ENCODE measurements at places on chromosomes 16 and 17.
A peak's percentile ranks its signal among the peaks of the same experiment; 100 is the strongest.

GRCh38 chr17:19909139-19909538 lies 41.4 kb upstream of the ULK2 start:
- no peak for DNase-seq

- DNase-seq = peak; percentile 49
Measured at GRCh38 chr16:70737377-70738082, 51.7 kb upstream of the MTSS2 start.

GRCh38 chr17:61279476-61280145 lies 120.0 kb upstream of the TBX2 start:
- no peak for DNase-seq

DNA sequence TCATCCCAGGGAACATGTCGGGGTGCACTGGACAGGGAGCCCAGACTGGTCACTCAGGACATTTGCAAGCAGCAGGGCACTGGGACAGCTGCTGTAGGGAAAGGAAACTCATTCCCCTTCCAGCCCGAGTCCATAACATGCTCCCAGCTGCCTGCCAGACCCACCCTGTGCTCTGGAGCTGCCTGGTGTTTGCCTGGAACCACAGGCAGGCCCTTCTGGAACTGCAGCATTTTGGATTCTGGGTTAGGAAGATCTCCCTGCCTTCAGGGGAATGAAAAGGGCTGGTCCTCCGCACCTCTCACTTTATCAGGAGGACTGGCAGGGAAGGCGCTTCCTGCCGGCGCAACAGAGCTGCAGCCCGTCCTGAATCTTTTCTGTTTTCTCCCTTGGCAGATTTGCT lies 41.2 kb downstream of the MEAK7 start:
- DNase-seq = no peak

DNA sequence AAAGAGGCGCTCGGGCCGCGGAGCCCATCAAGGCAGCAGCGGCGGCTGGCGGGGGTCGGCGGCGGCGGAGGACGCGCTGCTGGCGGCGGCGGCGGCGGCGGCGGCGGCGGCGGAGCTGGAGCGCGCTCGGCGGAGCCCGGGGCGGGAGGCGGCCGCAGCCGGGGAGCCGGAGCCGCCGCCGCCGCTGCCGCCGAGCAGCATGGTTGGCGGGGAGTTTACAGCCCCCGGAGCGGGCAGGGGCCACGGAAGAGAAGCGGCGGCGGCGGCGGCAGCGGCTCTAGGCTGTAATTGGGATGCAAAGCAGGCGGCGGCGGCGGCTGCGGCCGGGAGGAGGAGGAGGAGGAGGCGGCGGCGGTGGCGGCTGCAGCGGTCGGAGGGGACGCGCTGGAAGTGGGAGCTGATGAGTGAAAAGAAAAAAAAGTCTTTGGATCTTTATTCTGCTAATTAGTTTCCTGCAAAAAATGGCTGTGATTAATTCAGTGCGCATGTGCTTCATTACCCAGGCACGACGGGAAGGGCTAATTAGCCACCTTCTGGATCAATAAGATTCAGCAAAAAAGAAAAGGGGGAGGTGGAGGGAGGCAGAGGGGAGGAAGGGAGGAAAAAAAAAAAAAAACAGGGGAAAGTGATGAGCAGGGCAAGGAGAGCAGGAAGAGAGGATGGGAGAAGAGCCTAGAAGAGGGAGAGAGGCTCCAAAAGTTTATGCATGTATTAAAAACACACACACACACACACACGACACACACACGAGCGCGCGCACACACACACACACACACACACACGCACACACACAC lies 10.9 kb upstream of the ZFHX3 start:
- DNase-seq = no peak

DNA sequence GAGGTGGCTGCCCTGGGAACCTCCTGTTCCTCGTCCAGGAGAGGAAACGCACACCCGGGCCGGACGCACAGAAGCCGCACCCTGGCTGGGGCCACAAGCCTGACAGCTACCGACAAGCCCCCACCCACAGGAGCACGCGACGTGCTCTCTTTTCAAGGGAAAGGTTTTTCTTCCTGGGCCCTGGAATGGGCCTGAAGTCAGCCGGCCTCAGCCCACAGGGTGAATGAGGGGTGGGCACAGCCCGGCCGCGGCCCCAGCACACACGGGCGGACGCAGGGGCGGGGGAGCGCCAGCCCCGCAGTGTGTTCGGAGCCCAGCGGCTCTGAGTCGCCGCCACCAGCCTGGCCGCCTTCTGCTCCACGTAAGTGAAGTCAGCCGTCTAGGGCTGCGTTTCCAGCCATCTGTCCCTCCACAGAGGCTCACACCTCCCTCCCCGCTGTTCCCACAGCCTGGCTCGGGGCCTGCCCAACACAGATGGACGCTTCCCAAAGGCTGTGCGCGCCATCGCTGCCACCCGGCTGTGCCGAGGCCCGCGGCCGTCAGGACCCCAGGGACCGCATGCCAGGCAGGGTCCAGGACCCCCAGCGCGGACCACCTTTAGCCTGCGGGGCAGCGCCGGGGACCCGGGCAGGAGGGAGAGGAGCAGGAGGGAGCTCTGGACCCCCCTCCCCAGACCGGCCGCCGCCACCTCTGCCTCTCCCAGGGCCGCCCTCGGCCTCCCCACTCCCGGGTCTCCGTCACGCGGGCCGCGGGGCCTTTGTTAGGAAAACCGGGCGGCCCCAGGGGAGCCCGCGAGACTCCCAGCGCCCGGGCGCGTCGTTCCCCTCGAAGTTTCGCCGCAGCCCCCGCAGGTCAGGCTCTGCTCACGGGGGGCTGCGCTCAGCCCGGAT lies 36.8 kb downstream of the CBFA2T3 start:
- DNase-seq = no peak

GRCh38 chr17:77160091-77160874 lies 19.5 kb downstream of the SEC14L1 start:
- DNase-seq = no peak

- no peak for DNase-seq
Measured at GRCh38 chr17:33892717-33893591, 362.1 kb upstream of the CCL2 start.

GRCh38 chr16:8776129-8776584 lies 21.3 kb downstream of the TMEM186 start:
- DNase-seq = no peak

DNA sequence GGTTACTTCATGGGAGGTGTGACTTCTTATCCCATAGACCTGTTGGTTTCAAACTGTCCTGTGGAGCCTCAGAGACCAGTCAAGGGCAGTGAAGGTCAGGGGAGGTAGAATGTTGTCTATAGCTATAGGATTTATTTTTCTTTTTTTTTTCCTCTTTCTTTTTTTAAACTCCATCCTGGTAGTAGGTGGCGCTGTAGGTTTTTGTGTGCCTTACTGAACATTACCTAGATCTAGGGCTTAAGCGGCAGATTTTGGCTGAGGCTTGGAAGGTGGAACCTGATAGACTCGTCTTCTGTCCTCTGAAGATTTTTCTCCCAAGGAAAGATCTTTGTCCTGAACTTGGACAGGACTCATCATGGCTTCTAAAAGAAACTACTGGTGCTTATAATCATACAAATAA lies 8.2 kb upstream of the LASP1NB start:
- DNase-seq = no peak

- no peak for DNase-seq
Measured at GRCh38 chr17:17149520-17150447, 56.3 kb downstream of the PLD6 start.

GRCh38 chr16:6949240-6949639 lies 383.4 kb upstream of the RBFOX1 start:
- DNase-seq = no peak

- no peak for DNase-seq
Measured at GRCh38 chr16:82265809-82266208, 95.8 kb upstream of the MPHOSPH6 start.

GRCh38 chr17:21508211-21508610 lies 132.1 kb downstream of the KCNJ12 start:
- no peak for DNase-seq

DNA sequence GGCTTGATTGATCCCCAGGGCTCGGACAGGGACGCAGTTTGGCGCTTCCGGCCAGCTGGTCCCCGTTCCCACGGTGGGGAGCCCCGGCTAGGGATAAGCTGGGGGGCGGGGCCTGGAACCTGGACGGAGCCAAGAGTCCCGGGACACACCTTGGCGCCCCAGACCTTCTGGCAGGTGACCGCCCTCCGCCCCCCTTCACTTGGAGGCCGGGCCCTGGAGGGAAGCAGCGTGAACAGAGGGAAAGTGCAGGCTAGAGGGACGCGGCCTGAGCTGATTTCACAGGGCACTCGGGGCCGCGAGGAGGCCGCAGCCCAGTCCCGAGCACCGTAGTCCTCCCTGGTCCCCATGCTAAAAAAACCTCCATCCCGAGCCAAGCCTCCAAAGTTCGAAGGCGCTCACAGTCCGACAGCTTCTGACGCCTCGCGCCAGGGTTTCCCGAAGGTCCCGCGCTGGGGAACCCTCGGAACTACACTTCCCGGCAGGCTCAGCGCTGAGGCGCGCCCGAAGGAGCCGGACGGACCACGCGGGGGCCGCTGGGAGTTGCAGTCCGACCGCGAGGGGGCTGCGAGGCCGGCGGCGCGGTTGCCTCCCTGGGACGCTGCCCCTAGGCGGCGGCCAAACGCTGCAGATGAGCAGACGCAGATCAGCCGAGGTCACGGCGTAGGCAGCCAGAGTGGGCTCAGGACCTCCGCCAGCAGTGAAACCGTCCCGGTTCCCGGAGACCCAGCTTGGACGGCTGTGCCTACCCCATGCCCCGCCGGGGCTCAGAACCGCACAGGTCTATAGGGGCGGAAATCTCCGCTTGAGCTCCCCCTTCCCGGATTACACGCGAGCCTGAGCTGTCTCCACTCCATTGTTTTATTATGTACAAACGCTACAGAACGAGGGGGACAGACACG lies at the start of gene TBX6:
Gene TBX6, minus strand, starts transcription at position 451 of the 899 bp plus-strand sequence. CDS start 731 bp downstream, outside the sequence.
- DNase-seq = peak; percentile 89

DNA sequence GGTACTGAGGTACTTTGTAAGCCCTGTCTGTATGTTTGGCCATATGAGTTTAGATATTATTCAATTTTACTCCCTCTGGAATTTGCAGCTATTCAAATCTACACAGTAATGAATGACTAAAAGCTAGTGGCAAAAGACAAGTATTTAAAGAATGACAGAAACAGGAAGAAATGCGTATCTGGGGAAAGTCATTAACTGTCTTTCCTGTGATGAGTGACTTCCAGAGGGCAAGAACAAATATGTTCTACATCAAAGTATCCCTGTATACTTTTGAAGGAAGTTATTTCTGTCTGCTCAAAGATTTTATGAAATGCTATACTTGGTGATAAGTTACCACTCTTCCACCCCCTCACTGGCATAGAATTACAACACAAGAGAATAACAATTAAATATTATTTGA lies 489.3 kb upstream of the SOX9 start:
- no peak for DNase-seq

DNA sequence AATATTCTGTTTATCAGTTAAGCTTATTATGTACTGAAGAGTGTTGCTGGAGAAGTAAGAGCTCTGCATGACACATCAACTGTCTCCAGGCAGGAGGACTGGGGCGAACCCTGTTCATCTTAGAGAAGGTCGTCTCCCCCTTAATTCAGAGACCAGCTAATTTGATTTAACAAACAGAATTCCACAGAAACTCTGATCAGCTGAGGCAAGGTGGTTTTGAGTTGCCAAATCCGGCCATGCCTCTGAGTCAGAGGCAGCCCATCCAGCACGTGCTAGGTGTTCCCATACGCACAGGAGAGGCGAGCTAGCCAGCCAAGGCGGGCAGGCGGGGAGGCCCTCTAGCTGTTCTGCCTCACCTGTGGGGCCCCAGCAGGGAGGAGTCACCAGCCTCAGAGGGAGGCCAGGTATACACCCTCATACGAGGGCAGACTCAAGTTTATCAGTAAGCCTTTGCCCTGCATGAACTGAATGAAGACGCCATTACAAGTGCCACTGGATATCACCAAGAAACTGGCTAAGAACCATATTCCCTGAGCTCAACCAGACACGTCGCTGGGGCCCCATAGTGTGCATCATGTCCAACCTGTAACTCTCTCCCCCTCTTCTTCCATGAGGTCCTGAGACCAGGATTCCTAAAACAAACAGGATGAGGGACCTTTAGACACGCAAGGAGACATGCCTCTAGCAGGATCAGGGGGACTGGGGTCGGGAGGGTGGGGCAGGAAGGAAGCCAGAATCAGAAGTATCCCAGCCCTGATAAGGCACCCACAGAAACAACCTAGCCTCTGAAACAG lies 25.7 kb downstream of the STAT5A start:
- DNase-seq = no peak

GRCh38 chr17:77085926-77086432 lies 54.8 kb upstream of the SEC14L1 start:
- no peak for DNase-seq

All from effector CD8-positive, alpha-beta T cell (primary cell).